ENCODE measurements at places on chromosomes 16 and 17.

GRCh38 chr16:5215901-5216300 is 118.3 kb upstream of the EEF2KMT start:
- no peak for DNase-seq

GRCh38 chr17:21474815-21475214 is 98.7 kb downstream of the KCNJ12 start:
- no peak for DNase-seq

DNA sequence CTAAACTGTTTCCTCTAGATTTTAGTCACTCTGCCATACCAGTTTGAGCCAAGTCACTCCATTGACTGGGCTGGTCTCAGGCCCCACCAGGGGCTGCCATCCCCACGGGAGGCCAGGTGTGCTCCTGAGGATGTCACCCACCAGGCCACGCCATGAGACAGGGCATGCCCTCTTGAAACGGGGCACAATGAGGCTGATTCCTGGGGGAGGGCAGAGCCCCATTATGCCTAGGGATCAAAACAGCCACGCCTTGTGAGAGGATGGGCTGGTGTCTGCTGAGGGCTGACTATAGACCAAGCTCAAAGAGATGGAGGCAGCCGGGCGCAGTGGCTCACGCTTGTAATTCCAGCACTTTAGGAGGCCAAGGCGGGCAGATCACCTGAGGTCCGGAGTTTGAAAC is 21.5 kb downstream of the GINS2 start:
- DNase-seq: no peak

- no peak for DNase-seq
These were observed 124.2 kb downstream of the TMEM132E start for GRCh38 chr17:34703533-34703932.

- no peak for DNase-seq
These were observed 242.5 kb upstream of the N4BP1 start for GRCh38 chr16:48852458-48852857.

DNA sequence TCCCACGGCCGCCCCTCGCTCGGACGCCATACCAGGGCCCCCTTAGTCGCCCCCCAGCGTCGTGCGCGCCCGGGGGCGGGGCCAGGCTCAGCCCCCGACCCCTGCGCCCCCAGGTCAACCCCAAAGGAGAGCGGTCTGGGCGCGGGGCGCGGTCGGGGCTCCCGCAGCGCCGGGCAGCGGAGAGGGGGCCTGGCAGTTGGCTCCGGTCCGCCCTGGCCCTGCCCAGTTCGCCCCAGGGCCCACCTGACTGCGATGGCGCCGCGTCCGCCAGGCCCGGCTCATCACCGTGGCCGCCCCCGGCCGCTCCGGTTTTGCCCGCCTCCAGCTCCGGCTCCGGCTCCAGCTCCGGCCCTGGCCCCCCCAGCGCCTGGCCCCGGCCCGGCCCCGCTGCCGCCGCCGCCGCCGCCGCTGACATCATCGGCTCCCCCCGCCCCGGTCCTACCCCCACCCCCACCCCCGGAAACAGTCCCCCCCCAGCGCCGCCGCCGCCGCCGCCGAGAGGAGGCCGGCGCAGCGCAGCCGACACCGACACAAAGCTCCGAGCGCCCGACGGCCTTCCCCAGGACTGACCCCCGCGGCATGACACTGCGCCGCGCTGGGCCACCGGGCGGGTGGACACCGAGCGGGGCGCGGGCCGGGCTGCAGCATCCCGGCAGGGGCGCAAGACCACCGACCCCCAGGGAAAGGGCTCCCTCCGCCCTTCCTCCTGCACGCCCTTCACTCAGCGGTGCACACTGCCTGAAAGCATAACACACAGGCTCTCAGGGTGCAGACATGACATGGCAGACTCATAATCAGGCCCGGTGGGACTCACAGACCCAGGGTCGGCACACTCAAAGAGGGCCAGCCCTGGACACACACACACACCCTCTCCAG is at the start of gene ZBTB4:
TSS of gene ZBTB4 (minus strand) at position 419 of the 876 bp plus-strand sequence. CDS start 12,830 bp downstream, outside the sequence.
- DNase-seq: peak; percentile 79

- DNase-seq: no peak
These were observed 32.3 kb downstream of the SNTB2 start for GRCh38 chr16:69219279-69219678.

- DNase-seq: no peak
These were observed 20.3 kb downstream of the MEOX1 start for GRCh38 chr17:43641416-43641815.

DNA sequence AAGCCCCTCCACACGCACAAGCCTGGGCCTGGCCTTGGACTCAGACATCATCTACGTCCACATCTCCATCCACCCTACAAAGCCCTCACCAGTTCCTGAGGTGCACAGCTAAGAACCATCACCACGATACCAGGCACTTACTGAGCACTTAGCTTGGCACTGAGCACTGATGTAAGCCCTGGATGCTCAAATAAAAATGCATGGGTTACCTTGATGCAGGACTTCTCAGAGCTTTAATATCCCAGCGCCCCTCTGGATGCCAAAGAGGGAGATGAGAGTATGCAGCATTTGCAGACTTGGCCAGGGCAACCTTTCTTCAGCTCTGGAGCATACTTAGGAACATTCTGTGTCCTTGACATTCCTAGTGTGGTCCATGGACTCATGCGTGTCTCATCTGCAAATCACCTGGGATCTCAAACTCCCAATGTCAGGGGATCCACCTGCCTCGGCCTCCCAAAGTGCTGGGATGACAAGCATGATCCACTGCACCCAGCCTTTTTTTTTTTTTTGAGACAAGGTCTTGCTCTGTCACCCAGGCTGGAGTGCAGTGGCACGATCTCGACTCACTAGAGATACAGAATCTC is 69.8 kb downstream of the RAB11FIP4 start:
- no peak for DNase-seq

DNA sequence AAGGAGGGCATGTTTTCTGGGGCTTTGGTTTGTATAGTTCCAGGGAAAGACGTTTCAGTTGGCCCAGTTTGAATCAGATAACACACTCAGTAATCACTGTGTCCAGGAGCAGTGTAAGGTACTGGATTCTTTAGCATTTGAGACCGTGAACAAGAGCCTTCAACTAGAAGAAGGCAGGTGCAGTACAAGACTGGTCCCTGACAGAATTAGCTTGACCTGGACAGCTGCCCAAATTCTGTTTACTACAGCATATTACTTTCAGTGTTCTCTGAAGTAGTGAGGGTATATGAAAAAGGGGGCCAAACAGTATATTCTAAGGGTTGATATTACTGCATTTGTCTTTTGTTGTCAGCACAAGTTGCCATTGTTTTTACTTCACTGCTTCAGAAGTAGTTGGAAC is 81.3 kb downstream of the COX10 start:
- DNase-seq: no peak

- no peak for DNase-seq
These were observed 2.6 kb downstream of the MYL11 start for GRCh38 chr16:30377050-30377811.

DNA sequence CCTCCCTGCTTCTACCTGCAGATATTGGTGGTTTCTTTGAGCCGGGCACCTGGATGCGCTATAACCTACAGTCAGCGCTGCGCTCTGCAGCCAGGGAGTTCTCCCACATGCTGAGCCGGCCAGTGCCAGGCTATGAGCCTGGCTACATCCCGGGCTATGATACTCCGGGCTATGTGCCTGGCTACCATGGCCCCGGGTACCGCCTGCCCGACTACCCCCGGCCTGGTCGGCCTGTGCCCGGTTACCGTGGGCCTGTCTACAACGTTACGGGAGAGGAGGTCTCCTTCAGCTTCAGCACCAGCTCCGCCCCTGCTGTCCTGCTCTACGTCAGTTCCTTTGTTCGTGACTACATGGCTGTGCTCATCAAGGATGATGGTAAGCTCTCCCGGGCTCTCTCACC is 13.2 kb downstream of the CNTNAP1 start:
- DNase-seq: peak; percentile 16

- DNase-seq: no peak
These were observed 10.4 kb downstream of the GALK1 start for GRCh38 chr17:75754378-75755204.

GRCh38 chr17:3033741-3034577 is 29.4 kb downstream of the OR1D5 start:
- no peak for DNase-seq

GRCh38 chr17:47224966-47225365 is 15.8 kb downstream of the MYL4 start:
- no peak for DNase-seq

DNA sequence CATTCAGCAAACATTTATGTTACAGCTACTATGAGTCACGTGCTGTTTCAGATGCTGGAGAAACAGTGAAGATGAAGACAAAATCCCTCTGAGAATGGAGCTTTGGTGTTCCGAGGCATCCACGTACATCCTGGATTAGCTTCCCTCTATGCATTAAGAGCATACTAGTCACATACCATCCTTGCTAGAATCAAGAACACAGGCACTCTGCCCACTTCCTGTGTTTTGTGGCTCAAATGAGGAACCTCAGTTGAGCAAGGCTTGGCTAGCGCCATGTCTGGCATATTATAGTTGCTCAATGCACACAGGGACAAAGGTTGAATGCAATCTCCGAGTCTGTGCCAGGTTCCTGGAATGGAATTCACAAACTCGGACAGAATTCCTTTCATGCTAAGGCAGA is 297.5 kb downstream of the XYLT1 start:
- DNase-seq: no peak

GRCh38 chr17:21283482-21284318 is 811 bp upstream of the MAP2K3 start:
- DNase-seq: no peak

- peak; percentile 74 for DNase-seq
These were observed 754 bp upstream of the SLFN11 start for GRCh38 chr17:35373984-35374765.

GRCh38 chr16:30372038-30372712 is 1.9 kb upstream of the TBC1D10B start:
- DNase-seq: no peak

DNA sequence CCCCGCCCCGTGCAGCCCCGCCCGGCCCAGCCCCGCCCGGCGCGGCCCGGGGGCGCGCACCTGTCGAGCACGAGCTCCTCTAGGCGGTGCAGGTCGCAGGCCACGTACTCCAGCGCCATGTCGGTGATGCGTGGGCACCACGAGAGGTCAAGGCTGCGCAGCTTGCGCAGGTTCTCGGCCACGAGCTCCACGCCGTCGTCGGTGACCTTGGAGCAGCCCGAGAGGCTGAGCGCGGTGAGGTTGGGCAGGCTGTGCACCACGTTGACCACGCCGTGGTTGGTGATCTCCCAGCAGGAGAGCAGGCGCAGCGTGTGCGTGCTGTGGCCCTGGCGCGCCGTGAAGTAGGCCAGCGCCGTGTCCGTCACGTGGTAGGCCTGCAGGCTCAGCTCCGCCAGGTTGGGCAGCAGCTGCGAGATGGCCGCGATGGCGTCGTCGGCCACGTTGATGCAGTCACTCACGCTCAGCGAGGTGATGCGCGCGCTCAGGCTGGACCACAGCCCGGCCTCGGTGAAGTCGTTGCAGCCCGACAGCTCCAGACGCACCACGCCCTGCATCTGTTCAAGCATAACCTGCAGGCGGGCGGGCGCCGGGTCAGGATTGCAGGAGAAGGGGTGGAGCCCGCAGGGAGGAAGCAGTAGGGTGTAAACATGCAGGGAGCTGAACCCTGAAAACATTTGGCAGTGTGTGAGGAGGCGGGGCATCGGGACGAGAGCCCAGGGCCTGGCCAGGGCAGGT is 5.3 kb upstream of the WDR24 start:
- peak; percentile 84 for DNase-seq

- no peak for DNase-seq
These were observed 174.1 kb downstream of the WSCD1 start for GRCh38 chr17:6244253-6244652.

GRCh38 chr16:27027971-27028370 is 38.8 kb upstream of the C16orf82 start:
- DNase-seq: no peak

- no peak for DNase-seq
These were observed 9.2 kb upstream of the TVP23A start for GRCh38 chr16:10827691-10828341.

GRCh38 chr16:67843343-67843765 is 1.2 kb downstream of the THAP11 start:
- no peak for DNase-seq

- no peak for DNase-seq
These were observed 25.5 kb upstream of the MAP3K14 start for GRCh38 chr17:45342306-45342705.

DNA sequence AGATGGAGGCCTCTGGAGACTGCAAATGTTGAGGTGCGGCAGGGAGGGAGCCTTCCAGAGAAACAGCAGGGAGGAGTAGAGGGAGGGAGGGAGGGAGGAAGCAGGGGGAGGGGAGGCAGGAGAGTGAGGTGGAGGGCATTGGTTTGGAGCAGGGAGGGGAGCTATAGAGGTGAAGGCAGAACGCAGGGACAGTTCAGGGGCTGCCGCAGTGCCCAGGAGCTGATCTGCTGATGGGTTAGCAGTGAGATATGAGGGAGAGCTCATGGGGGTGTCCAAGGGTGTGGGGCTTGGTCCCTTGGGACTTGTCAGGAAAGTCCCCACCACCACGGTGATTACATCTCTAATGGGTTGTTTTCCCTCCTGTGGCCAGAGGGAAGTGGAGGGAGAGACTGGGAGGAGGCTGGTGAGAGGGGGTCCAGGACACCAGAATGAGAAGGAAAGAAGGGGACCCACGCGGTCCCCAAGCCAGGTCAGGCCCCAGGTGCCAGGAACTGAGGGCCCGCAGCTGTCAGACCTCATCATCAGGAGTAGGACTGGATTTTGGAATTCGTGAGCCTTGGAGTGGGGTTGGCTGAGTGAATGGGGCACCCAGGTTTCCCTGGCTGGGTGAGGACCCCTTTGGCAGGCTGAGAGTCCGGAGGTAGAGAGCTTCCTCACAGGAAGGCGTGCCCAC is 11.2 kb downstream of the CA4 start:
- no peak for DNase-seq

- no peak for DNase-seq
These were observed 18.2 kb upstream of the ABCA10 start for GRCh38 chr17:69246726-69247375.

DNA sequence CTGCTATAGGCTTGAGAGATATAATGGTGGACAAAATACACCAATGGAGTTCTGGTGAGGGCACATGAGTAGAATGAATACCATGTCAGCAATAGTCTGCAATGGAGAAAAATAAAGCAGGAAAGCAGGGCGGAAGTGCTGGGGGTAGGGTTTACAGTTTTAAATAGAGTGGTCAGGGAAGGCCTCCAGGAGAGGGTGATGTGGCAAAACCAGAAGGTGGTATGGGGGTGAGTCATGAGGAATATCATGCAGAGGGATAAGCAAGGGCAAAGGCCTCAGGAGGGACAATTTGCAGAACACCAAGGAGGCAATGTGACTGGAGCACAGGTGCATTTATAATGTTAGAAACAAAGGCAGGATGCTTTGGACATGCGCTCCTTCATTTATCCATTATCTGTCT is 102.0 kb downstream of the ITFG1 start:
- DNase-seq: no peak

- peak; percentile 100 for DNase-seq
These were observed 214.6 kb downstream of the MRTFB start for GRCh38 chr16:14285513-14286367.

GRCh38 chr17:17677299-17678040 is 3.8 kb upstream of the RAI1 start:
- DNase-seq: no peak

GRCh38 chr17:49880291-49881053 is 32.6 kb upstream of the TAC4 start:
- peak; percentile 84 for DNase-seq

GRCh38 chr16:68400083-68400923 is 48.0 kb downstream of the SMPD3 start:
- no peak for DNase-seq

Data from activated T-cell treated with anti-CD3 and anti-CD28 coated beads, Interleukin-2, amount 50 U/mL, for 24 hours (primary cell).